Hematopoietic multipotent progenitor cell treated with erythropoietin and hydrocortisone succinate and interleukin-3 and kit ligand, for 15 days (in vitro differentiated cells): ENCODE measurements at places on chromosomes 1 and 21.

- DNase-seq: no peak
Observed at GRCh38 chr1:239856924-239857323, 234.8 kb upstream of the FMN2 start.

GRCh38 chr21:39082656-39083376, 100.4 kb downstream of the PSMG1 start:
- DNase-seq: no peak

- DNase-seq: no peak
Observed at GRCh38 chr1:150176593-150176992, 26.9 kb downstream of the PLEKHO1 start.

GRCh38 chr1:173496757-173497320, 19.7 kb downstream of the PRDX6 start:
- no peak for DNase-seq

GRCh38 chr21:16597753-16598152, 868.0 kb downstream of the USP25 start:
- DNase-seq: no peak

DNA sequence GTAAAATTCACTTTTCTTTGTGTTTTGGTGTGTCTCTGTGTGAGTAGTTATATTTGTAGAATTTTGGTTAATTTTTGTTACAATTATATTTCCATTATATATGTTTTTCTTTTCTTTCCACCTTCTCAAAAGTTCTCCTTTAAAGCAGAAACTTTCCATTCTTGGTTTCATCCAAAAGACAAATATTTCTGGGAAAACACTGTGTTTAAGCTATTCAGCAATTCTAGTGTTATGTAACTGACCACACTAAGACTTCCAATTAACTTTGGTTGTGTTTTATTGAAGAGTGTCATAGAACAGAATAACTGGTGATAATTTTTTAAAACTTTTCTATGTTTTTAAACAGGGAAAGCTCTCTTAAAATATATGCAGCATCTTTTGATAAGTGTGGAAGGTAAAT, 13.6 kb upstream of the RGL1 start:
- DNase-seq: no peak

- DNase-seq: no peak
Observed at GRCh38 chr1:88708011-88708410, 23.9 kb downstream of the PKN2 start.

- no peak for DNase-seq
Observed at GRCh38 chr1:101250222-101250621, 13.4 kb downstream of the S1PR1 start.

- no peak for DNase-seq
Observed at GRCh38 chr1:232306269-232306961, 323.5 kb downstream of the SIPA1L2 start.

DNA sequence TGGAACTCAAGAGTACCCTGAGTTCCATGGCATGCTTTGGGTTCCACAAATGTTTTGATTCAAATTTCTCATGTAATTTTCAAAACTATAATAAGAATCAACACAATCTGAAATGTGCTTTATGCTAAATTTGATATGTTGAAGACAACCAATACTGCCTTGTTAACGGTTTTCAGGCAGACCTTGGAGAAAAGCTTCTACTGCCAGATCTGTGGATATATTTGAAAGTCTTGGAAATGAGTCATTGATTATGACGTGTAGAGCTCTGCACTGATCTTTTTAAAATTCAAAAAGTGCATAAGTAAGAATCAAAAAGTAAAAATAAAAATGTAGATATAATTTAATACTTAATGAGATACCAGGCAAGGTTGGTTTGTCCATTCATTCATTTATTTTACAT, 74.0 kb upstream of the TNR start:
- DNase-seq: no peak

GRCh38 chr1:56175211-56175610, 404.2 kb downstream of the PLPP3 start:
- DNase-seq: no peak

DNA sequence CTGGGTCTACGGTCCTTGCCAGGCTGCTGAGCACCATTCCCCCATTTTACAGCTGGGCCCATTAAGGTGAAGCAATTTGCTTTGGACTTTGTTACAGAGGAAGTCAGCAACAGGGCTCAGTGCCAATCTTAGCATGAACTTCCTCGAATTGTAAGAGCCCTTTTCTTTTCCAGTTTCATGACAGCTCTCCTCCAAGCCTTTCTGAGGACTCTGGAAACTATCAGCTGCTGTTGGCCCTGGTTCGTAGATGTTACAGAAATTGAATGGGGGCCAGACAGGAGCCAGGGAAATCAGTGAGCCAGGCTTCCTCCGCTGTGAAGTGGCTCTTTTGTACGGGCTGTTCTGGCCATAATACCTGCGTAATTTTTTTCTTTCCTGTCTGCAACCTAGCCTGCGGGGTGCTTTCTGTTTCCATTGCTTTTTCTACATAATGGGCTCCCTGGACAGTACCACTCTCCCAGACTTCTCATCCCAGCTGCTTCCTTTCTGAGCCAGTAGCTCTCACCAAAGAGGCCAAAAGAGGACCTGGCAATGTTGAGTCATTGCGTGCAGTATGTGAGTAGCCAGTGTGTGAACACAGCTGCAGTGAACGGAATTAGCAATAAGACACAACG, 386.3 kb downstream of the DISC1 start:
- DNase-seq: no peak

DNA sequence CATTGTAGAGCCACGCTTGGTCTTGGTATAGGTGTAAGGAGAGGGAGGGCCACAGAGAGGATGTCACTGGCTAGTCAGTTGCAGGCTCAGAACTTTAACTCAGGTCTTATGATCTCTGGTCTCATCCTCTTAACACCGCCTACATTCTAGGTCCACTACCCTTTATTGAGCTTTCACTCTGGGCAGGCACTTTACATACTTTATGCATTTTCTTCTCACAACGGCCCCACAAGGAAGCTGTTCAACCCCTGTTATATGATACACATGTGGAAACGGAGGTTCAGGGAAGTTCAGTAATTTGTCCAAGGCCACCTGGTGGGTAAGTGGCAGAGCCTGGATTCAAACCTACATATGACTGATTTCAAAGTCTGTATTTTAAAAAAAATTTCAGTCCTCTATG, 25.3 kb upstream of the RCAN3 start:
- DNase-seq: no peak

DNA sequence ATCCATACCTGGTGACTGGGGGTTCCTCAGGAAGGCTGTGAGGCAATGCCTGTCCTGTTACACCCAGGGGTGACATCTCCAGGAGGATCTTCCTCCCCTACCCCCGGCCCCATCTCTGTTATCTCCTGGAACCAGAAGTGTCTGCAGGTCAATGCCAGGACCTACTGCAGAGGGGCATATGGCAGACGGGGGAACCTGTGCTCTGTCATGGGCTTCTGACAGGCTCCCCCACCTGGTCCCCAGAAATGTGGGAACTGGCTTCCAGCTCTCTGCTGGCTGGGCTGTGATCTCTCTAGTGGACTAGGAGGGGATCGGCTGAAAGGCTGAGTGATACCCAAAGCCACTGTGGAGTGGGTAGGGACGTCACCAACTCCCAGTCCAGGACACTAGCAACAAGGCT, 21.0 kb downstream of the KCND3 start:
- DNase-seq: no peak

DNA sequence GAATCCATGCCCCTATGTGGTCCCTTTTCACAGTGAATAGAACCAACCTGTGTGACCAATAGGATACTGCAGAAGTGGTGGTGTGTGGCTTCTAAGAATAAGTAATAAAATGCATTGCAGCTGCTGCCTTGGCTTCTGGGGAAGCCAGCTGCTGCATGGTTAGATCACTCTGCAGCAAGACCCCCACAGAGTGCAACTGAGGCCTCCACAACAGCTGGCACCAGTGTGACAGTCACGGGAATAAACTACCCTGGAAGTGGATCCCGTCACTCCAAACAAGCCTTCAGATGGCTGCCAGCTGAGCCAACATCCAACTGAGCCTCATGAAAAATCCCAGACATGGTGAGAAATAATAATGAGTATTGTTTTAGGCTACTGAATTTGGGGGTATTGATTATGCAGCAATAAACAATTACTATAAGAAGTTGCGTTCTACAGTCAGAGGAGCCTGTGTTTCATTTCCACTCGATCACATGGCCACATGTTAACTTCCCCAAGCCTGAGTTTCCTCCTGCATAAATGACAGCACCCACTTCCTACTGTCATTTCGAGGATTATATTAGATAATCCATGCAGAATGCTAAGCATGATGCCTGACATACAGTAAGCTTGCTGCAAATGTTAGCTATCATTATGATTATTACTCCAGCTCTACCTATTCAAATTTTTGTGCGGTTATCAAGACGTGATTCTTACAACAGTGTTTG, 20.8 kb upstream of the COG2 start:
- no peak for DNase-seq

DNA sequence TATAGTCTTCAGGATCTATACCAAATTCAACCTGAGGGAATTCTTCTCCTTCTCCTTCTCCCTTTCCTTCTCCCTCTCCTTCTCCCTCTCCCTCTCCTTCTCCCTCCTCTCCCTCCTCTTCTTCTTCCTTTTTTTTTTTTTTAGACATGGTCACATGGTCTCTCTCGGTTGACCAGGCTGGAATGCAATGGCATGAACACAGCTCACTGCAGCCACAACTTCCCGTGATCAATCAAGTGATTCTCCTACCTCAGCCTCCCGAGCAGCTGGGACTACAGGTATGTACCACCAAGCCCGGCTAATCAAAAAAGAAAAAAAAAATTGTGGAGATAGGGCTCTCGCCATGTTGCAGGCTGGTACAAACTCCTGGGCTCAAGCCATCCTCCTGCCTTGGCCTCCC, 51.5 kb downstream of the DNAI4 start:
- no peak for DNase-seq

DNA sequence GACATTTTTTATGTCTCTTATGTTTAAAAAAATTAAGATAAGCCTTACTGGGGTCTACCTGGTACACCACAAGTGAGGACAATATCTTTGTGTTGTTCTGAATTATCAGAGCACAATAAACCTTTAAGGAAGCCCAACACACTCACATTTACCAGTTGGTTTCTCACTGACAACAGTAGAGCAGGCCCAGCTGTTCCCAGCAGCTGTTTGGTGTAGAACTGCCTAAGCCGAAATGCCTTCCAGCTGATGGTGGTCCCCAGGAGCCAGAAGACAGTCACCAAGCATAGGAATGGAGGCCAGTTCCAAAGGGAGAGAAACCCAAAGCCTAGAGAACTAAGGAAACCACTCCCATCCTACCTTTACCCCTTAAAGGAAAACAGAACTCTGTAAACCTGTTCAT, 428.6 kb upstream of the CAMK1G start:
- no peak for DNase-seq

- no peak for DNase-seq
Observed at GRCh38 chr1:64623750-64624191, 121.1 kb upstream of the RAVER2 start.

DNA sequence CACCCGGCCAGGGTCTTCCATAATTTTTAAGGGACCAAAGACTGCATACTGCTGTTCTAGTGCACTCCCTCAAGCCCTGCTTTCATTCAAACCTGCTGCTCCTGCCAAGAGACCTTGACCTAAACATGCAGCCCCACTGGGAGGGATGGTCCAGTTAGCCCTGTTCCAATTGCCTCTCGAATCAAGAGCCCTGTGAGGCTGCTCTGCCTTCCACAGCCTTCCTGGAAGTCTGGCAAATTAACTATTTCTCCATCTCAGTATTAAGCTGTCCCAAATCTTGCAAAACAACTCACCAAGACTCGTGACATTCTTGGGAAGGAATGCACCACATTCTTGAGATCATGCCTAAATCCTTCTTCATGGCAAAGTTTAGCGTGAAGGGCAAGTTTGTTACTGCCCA, 231.3 kb downstream of the C1orf94 start:
- DNase-seq: no peak

- no peak for DNase-seq
Observed at GRCh38 chr1:150516050-150516591, 569 bp downstream of the FALEC start.

- DNase-seq: no peak
Observed at GRCh38 chr1:5731110-5731423, 261.2 kb downstream of the NPHP4 start.

DNA sequence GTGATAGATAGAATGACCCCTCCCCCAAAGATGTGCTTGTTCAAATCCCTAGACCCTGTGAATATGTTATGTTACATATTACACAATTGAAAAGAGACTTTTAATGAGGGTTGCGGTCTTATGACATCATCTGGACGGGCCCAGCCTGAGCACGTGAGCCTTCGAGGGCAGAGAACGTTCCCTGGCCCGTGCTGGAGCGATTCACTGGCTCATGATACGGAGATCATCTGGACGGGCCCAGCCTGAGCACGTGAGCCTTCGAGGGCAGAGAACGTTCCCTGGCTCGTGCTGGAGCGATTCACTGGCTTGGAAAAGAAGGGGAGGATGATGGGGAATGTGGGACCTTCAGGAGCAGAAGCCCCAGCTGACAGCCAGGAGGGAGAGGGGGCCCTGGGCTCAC, 34.4 kb upstream of the COL18A1 start:
- DNase-seq: no peak

- no peak for DNase-seq
Observed at GRCh38 chr1:205052690-205053089, 9.7 kb downstream of the CNTN2 start.

GRCh38 chr1:168835176-168835575, 106.2 kb upstream of the DPT start:
- no peak for DNase-seq

- no peak for DNase-seq
Observed at GRCh38 chr21:34262469-34262845, 101.3 kb upstream of the KCNE2 start.

DNA sequence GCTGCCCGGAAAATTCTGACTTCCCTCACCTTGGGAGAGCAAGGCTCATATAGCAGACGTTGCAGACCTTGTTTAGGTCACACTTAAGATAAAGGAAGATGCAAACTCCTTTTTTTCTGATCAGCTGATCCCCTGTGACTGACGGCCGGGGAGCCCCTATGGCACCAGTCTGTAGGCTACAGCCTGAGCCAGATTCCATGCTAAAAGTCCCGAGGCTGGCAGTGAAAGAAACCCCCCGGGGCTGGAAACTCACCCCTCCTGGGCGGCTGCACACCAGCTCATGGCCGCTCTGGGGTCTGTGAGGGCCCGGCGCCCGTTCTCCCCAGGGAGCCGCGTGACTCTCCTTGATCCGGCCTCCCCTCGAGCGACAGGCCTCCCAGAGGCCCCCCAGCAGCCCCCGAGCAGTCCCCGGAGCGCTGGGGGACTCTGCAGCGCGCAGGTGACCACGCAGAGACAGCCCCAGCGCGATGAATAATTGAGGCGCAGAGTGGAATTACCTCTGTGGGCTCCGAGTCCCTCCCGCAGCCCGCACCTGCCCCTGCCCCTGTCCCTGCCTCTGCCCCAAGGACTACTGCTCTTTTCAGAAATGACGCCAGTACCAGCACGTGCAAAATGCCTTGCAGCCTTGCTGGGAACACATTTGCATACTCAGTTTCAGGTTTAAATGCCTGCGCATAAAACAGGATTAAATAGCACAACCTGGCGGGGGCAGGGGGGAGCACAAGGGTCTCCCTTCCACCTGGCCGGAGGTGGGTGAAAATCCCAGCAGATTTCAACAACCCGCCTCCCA, 62.6 kb upstream of the CLDN14 start:
- DNase-seq: no peak
